ENCODE measurements at places on chromosomes 5 and 9.

DNA sequence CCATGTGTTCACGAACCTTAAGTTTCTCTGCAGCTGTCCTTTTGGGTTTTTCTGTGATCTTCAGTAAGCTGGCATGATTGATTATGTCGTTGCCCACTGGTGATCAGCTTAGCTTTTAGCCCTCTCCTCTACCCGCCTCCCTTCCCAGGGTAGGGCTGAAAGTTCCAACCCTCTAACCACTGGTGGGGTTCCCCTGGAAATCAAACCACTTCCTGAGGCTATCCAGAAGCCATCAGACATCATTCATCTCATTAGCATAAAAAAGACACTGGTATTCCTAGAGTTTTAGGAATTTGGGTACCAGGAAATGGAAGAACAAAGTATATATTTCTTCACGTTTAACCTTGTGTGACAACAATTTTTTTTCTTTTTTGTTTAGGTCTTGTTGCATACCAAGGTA, 29.8 kb downstream of the SPIN1 start:
- DNase-seq: no peak

GRCh38 chr5:126794157-126794828, 17.4 kb downstream of the LMNB1 start:
- DNase-seq: no peak

DNA sequence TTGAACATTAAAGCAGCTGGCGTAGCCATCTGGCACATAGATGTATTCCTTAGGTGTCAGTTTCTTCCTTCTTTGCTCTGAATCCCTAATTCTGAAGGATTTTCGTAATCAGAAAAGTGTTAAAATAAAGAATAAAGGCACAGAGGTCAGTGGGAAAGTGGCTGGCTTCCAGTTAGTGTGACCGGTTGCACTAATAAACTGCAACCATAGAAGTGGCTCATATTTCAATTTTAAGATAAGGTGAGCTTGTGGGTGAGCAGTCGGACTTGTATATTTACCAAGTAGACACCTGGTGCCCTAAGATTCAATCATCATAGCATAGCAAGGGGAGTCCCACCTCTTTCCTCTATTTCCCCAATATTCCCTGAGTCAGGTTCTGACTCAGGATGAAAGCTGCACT, 459.6 kb downstream of the ACTL7B start:
- no peak for DNase-seq

GRCh38 chr9:108905494-108905893, 28.4 kb downstream of the ELP1 start:
- DNase-seq: no peak

DNA sequence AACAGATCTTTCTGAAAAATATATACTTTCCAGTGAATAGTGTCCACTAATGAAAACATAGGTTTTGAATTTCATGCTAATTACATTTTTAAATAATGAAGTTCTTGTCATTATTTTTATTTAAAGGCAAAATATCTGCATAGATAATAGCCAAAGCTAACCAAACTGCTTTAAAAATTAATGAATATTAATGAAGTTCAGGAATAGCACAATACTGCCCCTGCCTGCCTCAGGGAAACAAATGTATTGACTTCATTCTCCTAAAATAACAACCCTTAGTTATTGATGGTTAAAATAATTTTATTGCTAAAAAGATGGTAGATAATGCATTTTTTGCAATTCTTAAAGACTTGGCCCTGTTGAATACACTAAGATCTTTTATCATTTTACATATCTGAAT, 103.6 kb upstream of the SSBP2 start:
- DNase-seq: no peak

DNA sequence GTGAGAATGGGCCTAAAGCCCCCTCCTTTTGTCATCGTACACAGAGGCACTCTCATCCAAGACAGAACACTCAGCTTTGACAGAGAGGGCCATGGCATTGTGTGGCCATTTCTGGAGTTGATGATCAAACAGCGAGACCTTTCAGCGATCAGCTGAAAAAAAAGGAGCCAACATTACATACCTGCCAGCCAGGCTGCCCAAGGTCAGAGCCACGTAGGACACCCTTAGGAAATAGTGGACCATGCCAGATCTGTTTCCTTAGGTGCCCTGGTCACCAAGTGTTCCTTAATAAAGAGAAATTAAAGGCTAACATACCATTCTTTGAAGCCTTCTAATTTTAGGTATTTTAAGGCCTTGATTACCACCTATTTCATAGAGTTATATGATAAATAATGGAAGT, 105.5 kb upstream of the PRLR start:
- DNase-seq: no peak

GRCh38 chr5:56175488-56175887, 57.6 kb downstream of the ANKRD55 start:
- DNase-seq: no peak

- DNase-seq: no peak
Observed at GRCh38 chr9:128397831-128398230, 22.8 kb upstream of the CERCAM start.

DNA sequence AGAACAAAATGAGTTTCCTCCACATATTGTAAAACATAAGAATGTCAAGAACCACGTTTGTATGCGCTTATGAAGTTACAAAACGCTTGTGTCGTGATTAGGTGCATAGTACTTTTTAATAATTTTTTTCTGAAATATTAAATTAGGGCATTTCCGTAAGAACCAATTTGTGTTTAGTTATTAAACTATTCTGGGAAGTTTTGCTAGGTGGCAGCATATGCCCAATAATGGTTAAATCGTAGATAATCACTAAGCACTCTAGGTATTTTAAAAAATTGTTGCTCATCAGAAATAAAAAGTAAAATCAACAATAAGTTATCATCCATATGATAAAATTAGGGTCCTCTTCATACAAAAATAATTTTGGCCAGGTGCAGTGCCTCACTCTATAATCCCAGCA, 5.4 kb downstream of the SRFBP1 start:
- no peak for DNase-seq

GRCh38 chr5:17890501-17890900, 256.2 kb downstream of the TAF11L14 start:
- no peak for DNase-seq

- no peak for DNase-seq
Observed at GRCh38 chr5:151709109-151709735, 22.5 kb upstream of the SPARC start.

GRCh38 chr5:115558388-115558956, 13.9 kb upstream of the FEM1C start:
- DNase-seq: no peak

GRCh38 chr5:10265245-10266109, 15.4 kb downstream of the CCT5 start:
- no peak for DNase-seq

GRCh38 chr5:32565145-32565544, 20.2 kb upstream of the SUB1 start:
- DNase-seq: no peak

GRCh38 chr5:108084105-108084504, 297.8 kb downstream of the FBXL17 start:
- no peak for DNase-seq

GRCh38 chr5:131983244-131983771, 28.1 kb downstream of the ACSL6 start:
- DNase-seq: no peak

GRCh38 chr5:69184621-69185020, 4.8 kb upstream of the CENPH start:
- no peak for DNase-seq

DNA sequence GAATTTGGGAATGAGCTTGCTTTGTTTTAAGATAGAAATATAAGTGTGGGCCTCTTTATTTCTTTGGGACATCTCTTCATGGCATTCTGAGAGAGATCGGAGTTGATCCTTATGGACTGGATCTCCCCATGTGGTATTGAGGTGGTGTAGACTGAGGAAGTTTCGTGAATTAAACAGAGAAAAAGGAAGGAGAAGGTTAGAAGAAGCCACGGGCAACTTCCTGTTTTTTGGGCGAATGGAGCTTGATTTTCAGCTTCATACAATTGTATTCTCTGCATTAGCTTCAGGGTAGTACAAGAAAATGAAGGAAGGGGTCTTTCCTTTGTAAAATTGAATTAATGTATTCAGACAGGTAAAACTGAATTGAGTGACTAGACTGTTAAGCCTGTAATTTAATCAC, 70.5 kb upstream of the HMHB1 start:
- no peak for DNase-seq

DNA sequence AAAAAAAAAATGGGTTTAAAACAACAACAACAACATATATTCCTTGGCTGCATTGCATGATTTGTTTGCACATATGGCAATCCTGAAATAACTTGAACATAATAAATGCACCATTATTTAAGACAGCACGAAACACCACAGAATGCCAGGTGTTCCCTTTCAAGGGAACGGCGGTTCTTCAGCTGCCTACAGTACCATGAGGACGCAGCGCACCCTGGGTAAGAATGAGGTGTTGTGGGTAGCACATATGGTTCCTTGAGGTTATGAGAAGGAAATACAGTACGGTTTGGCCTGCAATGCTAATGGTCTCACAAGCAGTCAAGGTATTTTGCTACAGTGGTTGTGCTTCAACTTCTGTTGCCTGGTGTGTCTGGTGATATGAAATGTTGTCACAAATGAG, 174.8 kb downstream of the SLC12A2 start:
- no peak for DNase-seq

GRCh38 chr5:116130471-116130870, 45.6 kb downstream of the COMMD10 start:
- DNase-seq: no peak

- no peak for DNase-seq
Observed at GRCh38 chr9:109469646-109470358, 28.3 kb downstream of the PTPN3 start.

GRCh38 chr5:28729067-28729466, 1690.7 kb upstream of the CDH9 start:
- DNase-seq: no peak

DNA sequence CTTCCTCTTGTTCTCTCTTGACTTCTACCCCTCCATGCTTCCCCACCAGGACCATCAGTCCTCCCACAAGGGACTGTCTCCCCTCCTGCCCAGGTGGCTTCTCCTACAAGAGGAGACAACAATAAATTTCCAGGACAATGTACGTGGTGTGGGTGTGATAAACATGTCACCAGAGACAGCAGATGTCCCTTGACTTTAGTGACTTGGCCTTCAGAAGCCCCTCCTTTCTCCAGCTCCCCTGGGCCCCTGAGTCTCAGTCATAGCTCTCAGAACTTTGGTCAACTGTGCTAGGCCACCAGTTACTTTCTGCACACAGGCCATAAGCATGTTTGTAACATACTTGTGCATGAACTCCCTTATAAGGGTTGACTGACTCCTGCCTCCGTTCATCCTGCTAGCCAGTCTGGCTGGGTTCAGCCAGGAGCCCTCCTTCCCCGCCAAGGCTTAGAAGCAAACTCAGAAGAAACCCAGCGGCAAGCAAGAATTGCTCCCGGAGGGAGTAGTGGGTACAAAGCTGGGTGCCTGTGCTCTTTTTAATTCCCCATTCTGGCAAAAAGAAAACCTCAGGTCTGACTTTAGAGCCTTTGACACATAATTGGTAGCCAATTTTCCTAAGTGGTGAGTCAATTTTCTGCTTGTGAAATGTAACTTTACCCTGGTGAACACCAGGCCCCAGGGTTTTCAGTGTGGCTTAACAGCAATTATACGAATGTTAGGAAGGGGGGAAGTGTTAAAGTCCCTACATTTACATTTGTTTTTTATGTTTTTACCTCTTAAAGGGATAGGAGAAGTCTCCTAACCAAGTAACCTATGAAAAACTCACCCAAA, 49.2 kb downstream of the EBF1 start:
- no peak for DNase-seq

DNA sequence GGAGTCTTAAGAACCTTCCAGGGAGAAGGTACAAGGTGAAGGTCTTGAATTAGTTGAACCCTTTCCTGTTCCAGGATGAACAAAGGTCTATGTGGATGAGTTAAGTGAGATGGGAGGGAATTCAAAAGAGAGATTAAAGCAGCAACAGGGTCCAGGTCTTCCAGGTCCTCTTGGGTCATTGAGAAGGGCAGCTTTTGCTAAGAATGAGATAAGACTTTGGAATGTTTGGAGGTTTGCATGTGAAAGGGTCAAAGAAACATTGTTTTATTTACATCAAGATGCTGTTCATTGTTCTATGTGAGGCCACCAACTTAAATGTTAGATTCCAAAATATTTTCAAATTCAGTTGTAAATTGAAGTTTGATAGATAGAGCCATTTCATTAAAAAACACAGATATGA, 463.9 kb downstream of the ANXA1 start:
- no peak for DNase-seq

DNA sequence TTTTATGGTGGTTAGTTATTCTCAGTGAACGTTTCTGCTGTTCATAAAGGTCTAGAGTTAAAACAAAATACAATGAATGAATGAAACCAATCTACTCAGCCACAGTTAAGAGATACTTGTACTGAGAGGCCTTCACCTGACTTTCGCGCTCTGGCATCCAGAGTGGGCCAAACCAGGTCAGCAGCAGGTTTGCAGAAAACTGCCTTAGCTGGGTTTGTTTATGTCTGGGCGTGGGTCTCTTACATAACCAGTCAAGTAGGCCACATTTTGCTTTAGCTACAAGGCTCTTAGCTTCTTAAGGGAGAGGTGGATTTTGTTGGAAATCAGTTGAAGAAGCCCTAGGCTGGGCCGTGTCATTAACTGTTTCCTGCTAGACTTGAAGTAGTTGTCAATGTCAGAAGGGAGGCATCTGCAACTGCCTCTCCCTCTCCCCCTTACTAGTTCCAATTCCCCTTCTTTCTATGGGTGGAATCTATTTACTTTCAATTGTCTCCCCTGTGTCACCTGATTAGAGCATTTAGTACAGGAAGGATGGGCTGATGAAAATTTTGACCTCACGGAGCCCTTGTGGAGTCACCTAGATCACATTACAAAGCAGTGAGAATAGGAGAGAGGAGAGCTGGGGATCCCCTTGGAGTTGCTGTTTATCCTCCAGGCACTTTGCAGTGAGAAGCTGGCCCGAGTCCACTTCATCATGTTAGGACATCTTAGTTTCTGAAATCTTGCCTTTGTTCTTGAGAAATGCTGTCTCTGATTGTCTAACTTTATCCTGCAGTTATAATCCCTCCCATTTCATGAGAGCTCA, 200.5 kb downstream of the ARHGEF28 start:
- no peak for DNase-seq

DNA sequence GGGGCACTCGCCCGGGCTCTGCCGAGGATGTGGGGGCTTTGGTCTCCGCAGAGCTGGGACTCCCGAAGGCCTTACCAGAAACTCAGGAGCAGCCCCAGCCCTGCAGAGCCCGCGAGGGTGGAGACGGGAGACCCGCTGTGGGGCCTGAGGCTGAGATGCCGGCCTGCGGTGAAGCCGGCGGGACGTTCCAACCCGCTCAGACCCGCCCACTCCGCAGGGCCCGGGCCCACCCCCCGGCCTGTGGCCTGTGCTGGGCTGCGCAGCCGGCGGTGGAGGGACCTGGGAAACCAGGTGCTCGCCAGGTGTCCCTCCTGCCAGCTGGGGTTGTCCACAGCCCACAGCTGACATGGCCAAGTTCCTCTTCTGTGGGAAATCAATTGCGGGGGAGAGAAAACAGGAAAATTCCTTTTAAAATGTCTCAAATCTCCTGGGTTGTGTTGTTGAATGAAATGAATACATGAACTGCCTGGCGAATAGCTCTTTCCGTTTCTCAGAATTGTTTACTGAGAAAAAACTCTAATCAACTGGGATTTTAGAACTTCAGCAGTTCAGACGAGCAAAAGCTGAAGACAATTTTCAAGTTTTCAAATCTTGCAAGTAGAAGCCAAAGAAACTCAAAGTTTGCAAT, 49.0 kb upstream of the IRX4 start:
- DNase-seq: no peak

Data from cortex of kidney (tissue), 1 donor.